Caco-2 (cell line): ENCODE measurements at places on chromosomes 1 and 21. TPM values are rescaled to one million over a fixed set of nuclear protein-coding genes. Genes with fewer than 3 reads are reported as not detected.
A peak's percentile ranks its signal among the peaks of the same experiment; 100 is the strongest.

CFAP141 gene
- not detected in 2 replicates for total RNA-seq

GBP5 gene
- total RNA-seq: not detected in 2 replicates

DTL gene
- 20.3 and 23.6 TPM in 2 replicates for total RNA-seq

OR2T33 gene
- not detected in 2 replicates for total RNA-seq

ZNF648 gene
- not detected in 2 replicates for total RNA-seq

PTAFR gene
- 0.12 and 0.32 TPM in 2 replicates for total RNA-seq

CDKN2C gene
- total RNA-seq: 2.8 and 3.5 TPM in 2 replicates

MROH9 gene
- not detected in 2 replicates for total RNA-seq

CLCA4 gene
- total RNA-seq: not detected in 2 replicates

SLC35A3 gene
- total RNA-seq: 16.9 and 17.4 TPM in 2 replicates

GPR3 gene
- total RNA-seq: 0.91 and 1.2 TPM in 2 replicates

SELL gene
- total RNA-seq: not detected in 2 replicates

SELENBP1 gene
- total RNA-seq: 18.5 and 18.7 TPM in 2 replicates

PLXNA2 gene
- 3.2 and 5.7 TPM in 2 replicates for total RNA-seq

TCP10L gene
- total RNA-seq: 0.19 TPM in 1 of 2 replicates, not detected in the other

PGBD5 gene
- total RNA-seq: 2.4 and 3.7 TPM in 2 replicates

OR2L3 gene
- not detected in 2 replicates for total RNA-seq

ZNF496 gene
- total RNA-seq: 31.0 and 36.4 TPM in 2 replicates

DNA sequence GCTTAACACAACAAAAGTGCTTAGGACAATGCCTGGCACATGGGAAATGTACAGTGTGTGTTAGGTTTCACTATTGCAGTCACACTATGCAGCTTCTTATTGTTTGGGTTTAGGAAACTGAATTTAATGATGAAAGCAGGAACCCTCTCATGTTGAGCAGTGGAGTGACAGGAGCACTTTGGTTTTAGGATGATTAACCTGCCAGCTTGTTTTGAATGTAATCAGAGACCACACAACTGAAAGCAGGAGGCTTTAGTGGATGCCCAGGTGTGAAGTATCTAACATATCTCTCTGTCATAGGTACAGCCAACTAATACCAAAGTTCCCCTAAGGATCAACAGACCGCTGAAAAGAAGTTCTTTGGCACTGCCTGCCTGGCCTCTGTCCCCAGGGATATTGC is 406.9 kb upstream of the USP24 start:
- DNase-seq: no peak

- DNase-seq: no peak
These were observed at the start of gene CD244 for GRCh38 chr1:160862203-160863060. CD244 (minus strand) TSS chr1:160862887; CDS start chr1:160862677, 210 bp downstream.

GRCh38 chr1:62045574-62045973 is 149.1 kb upstream of the L1TD1 start:
- DNase-seq: no peak

DNA sequence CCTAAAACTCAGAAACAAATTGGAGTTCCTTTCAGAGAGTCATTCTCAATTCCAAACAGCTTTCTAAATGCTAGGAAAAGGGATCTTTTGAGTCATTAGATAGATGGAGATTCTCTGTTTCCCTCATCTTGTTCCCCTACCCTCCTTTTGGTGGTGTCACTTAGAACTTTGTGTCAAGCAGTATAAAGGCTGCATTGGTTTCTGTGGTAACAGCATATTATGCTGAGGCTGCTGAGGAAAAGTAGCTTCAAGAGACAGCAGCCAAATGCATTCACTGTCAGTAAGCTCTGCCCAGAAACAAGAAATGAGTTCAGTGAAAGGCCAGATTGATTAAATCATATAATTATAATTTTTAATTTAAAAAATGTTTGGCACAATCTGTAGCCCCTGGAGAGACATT is 144.1 kb downstream of the LRRC40 start:
- DNase-seq: no peak

- no peak for DNase-seq
These were observed 1.1 kb downstream of the S100A11 start for GRCh38 chr1:152035539-152036266.

DNA sequence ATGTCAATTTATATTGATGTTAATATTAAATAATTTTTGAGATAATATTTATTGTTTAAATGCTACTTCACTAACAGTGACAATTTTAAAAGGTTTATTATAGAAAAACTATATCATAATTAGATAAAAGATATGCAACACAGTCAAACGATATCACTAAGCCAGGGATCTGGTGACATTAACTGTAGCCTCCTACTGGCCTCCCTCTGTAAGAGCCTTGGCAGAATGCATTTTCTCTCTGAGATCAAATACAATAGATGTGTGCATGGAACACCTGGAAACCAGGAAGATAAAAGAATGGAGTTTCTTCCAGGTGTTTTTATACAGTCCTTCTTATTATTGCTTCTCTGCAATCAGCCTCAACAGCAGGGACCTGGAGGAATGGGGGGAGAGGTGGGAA is 1762.1 kb downstream of the BRINP3 start:
- DNase-seq: no peak

DNA sequence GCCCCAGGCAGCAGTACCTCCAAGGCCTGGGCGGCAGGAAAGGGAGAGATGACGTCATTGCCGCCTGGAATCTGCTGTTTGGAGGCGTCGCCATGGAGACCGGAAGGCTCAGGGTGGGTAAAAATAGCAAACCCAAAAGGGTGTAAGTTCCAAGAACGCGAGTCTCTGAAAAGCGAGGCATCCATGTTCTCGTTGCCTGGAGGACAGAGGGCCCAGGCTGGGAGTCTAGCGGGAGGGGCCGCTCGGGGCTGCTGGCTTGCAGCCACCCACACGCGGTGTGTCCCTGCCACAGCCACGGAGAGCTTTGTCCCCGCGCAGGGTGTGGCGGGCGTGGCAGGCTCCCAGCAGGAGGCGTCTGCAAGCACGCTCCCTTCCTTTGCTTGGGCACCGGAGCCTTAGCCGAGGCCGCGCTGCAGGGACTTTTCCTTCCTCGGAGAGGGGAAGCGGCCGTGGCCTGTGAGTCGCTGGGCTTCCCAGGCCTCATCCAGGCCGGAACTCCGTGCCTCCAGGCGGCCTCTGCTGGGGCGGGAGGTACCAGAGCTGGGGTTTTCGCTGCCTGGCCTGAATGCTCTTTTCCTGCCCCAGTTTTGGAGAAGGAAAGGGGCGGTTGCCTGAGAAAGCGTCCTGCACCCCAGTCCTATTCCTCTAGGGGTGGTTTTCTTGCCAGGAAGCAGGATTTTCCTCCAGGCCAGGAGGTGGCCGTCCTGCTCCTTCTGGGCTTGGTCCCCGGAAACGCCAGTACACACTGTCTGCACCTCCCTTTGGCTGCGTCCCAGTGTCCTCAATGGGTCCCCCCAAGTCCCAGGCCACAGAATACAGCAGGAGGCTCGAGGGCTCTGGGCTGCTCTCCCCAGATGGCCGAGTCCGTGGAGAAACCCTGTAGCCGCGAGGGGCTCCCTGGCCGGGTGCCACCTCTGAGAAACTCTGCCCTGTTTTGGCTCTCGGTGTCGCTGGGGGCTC is 15.3 kb upstream of the SKI start:
- no peak for DNase-seq

- no peak for DNase-seq
These were observed 65.2 kb downstream of the PUM1 start for GRCh38 chr1:31000301-31000700.

- DNase-seq: no peak
These were observed 22.8 kb downstream of the CYYR1 start for GRCh38 chr21:26550326-26550725.

GRCh38 chr21:44802396-44803153 is 955 bp upstream of the UBE2G2 start:
- DNase-seq: peak; percentile 43

- DNase-seq: no peak
These were observed 10.9 kb upstream of the GOLT1A start for GRCh38 chr1:204224655-204225054.

- DNase-seq: no peak
These were observed 231.9 kb downstream of the TOMM20 start for GRCh38 chr1:234896477-234897389.

GRCh38 chr1:107009281-107009680 is 47.2 kb upstream of the PRMT6 start:
- no peak for DNase-seq

- no peak for DNase-seq
These were observed 56.4 kb upstream of the SAMSN1 start for GRCh38 chr21:14602382-14602958.

GRCh38 chr1:66752000-66752592 is at the start of gene DYNLT5:
DYNLT5 (plus strand) TSS chr1:66752459; CDS start chr1:66754659, 2,200 bp downstream.
- DNase-seq: no peak

DNA sequence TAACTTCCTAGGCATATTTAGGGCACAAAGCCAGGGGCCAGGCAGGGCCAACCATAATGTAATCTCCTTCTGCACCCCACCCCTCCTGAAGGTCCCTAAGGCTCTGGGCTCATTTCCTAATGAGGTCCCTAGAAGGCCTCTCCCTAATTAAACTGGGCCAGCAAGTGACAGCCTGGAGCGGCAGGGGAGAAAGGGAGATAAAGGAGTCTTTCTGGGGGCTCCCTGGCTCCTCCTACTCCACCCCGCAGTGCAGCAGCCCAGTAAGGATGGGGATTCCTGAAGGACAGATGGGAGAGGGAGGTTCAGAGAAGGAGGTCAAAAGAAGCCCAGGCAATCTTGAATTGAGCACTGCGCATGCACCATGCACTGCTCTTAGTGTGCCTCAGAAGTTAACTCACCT is 12.8 kb downstream of the LRP8 start:
- DNase-seq: no peak

GRCh38 chr1:207352554-207352953 is 31.1 kb downstream of the CD55 start:
- DNase-seq: no peak

DNA sequence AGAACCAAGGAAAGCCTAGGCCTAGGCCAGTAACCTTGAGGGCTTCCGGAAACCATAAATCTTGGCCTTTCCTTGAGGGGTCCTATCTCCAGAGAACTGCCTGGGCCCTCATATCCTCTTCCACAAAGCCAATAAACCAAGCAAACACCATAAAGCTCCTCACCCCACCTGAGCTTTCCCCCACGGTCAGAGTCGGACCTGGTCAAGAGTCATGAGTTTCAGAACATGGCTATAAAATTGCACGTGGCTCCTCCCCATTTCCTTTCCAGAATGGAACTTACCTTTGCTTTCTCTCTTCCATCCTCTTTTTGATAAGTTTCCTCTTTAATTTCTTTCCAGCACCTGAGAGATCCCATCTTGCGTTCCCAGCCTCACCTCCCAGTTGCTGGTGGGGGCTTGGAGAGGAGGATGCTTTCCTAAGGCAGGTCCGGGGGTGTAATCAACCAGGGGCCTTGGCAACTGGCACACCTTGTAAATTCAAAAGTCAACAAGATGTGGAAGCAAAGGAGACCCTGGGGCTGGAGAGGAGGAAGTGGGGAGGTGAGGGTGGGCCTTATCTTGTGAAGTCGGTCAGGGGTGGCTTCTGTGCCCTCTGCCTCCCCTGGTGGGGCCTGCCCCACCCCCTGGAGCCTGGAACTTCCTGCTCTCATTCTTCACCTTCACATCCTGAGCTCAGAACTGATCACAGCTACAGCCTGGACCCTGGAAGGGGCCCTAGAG is 259.9 kb downstream of the FOXD2 start:
- no peak for DNase-seq

DNA sequence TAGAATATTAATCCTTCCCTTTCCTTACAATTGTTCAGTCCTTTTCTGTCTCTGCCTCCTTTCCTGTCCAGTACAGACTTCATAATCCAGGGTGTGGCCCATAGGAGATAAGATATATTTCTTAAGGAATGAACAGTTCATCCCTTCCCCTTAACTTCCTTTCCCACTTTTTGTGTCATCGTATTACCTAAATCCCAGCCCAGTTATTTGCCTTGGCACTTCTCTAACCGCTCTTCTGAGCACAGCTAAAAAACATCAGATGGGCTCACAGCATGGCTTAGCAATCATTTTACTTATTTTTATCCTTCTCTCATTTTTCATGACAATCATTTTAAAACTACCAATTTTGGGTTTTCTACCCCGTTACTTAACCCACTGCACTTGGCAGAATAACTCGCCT is 39.6 kb downstream of the F3 start:
- DNase-seq: no peak

GRCh38 chr21:41483973-41484372 is 24.0 kb downstream of the TMPRSS2 start:
- DNase-seq: no peak

GRCh38 chr1:20719871-20720620 is 2.2 kb upstream of the KIF17 start:
- DNase-seq: no peak

GRCh38 chr1:203028784-203029553 is 2.7 kb downstream of the PPFIA4 start:
- DNase-seq: no peak

DNA sequence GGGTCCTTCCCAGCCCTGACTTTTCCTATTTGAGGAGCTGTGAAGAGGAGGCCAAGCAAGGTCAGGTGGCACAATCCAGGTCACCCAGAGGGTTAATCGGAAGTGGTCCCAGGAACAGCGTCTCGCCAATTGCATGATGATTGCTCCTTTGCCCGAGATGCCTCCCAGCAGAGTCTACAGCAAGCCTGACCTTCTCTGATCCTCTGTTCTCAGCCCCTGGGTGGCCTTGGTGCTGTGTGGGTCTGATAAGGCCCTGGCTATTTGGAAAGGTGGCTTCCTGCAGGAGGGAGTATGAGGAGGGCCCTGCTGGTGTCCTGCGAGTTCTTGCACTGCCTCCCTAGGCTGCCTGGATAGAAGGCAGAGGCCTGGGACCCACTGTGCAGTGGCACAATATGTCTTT is 116.2 kb downstream of the FOXD2 start:
- no peak for DNase-seq

- peak; percentile 64 for DNase-seq
These were observed 6.2 kb downstream of the FAM131C start for GRCh38 chr1:16067127-16067768.

GRCh38 chr1:210797422-210797821 is 336.5 kb downstream of the KCNH1 start:
- no peak for DNase-seq

GRCh38 chr21:44063151-44063912 is 43.9 kb upstream of the PWP2 start:
- no peak for DNase-seq

GRCh38 chr1:183580281-183580682 is 10.0 kb downstream of the NCF2 start:
- DNase-seq: peak; percentile 30

DNA sequence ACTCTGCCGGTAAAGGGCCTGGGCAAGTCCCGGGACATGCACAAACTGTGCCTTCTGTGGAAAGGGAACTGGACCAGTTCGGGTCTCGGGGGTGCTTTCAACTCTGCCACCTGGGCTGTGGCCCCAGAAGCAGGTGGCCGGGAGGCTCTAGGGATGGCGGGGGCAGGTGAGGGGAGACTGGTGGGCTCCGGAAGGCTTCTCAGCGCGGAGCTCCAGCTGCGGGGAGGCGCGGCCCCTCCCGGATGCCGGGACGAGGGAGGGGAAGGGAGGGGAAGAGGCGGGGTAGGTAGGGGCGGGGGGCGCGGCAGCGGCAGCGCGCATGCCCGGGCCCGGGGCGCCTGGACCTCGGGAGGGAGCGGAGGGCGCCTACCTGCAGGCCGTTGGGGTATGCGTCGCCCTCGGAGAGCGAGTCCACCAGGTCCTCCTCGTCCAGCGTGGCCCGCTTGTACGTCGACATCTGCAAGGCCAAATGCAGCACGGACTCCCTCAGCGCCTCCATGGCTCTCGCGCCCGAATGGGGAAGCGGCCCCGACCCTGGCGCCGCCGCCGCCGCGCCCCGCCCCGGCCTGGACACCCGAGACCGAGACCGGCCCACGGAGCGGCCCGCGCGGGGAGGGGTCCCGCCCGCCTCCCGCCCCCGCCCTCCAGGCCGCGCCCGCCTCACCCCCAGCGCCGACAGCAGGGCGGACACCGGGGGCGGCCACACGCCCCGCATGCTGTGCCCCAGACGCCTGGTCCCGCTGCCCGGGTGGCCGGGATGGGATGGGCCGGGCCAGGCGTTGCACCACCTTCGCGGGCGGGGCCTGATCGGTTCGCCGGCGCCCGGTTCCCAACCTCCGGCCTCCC is at the start of gene ECE1:
Gene ECE1, minus strand, starts transcription at position 764 of the 846 bp plus-strand sequence. Its CDS starts 49 bp downstream, at position 715.
- peak; percentile 67 for DNase-seq
